ENCODE measurements at places on chromosomes 12 and 14.

- DNase-seq = no peak
Observed at GRCh38 chr12:21884936-21885335, 56.3 kb downstream of the ABCC9 start.

- DNase-seq = peak; percentile 91
Observed at GRCh38 chr12:115341442-115341841, 657.5 kb upstream of the TBX3 start.

DNA sequence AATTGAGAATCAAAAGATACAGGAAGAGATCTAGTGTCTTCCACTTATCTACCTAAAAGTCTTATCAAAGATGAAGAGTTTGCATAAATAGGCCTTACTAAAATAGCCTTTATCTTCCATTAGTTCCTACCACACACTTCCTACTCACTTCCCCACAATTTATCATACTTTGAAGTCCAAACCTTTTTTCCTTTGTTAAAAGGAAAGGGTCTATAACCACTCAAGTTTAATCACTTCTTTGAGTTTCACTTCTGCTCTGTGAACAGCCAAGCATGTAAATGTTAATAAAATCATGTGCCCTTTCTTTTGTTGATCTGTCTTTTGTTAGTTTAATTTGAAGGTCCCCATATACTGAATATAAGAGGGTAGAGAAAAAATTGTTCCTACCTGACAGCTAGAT is 114.5 kb downstream of the PHLDA1 start:
- DNase-seq = no peak

DNA sequence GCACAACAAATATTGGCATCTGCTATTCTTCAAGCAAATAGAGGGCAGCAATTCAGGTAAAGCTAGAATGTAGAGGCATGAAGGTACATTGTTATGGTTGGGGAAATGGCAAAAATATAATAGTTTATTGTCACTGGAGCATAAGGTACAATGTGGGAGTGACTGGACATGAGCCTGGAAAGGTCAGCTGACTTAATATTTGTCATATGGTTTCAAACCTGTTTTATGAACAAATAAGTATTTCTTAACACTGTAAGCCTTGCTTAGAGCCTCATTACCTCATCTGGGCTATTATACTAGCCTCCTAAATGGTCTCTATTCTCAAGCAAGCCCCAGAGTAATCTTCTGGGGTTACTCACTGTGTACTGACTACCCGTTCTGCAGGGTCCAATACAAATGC is 33.7 kb downstream of the FAM177A1 start:
- DNase-seq = no peak

DNA sequence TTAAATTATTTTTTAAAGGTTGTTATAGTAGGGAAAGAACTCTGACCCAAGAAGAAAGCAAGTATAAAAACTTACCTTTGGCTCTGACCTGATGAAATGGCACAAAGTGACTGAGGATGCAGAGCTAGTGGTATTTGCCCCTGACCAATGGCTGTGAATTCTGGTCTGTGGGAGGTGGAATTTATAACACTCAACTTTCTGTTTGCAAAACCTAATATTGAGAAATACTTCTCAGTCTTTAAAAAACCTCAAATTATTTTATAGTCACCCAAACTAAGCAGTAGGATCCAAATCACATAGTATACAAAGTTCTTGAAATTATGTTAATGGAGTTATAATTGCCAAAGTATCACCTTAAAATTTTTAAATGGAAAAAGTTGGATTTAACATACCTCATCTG is at the start of gene EPYC:
TSS of gene EPYC (minus strand) at position 101 of the 400 bp plus-strand sequence. CDS start 2,407 bp downstream, outside the sequence.
- no peak for DNase-seq

- DNase-seq = no peak
Observed at GRCh38 chr12:131900397-131900796, 6.0 kb downstream of the ULK1 start.

GRCh38 chr12:7571257-7571656 is 67.7 kb upstream of the CD163 start:
- no peak for DNase-seq

DNA sequence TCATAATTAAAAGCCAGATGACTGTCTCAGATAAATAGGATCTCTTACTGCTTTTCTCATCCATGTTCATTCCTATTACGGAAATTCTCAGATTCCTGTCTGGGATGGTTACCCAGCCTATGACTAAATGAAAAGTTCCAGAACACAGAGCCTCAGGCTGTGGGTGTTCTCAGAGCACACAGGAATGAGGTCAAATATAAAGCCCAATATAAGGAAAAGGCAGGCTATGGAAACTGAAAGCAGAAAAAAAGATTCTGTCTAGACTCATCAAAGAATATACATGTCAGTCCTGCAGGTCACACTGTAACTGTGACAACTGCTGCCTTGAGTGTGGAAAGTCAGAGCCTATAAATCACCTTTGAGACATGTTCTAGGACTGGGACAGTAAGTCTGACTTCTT is 64.3 kb downstream of the DCAF5 start:
- no peak for DNase-seq

- DNase-seq = no peak
Observed at GRCh38 chr12:39723831-39724230, 104.2 kb upstream of the ABCD2 start.

DNA sequence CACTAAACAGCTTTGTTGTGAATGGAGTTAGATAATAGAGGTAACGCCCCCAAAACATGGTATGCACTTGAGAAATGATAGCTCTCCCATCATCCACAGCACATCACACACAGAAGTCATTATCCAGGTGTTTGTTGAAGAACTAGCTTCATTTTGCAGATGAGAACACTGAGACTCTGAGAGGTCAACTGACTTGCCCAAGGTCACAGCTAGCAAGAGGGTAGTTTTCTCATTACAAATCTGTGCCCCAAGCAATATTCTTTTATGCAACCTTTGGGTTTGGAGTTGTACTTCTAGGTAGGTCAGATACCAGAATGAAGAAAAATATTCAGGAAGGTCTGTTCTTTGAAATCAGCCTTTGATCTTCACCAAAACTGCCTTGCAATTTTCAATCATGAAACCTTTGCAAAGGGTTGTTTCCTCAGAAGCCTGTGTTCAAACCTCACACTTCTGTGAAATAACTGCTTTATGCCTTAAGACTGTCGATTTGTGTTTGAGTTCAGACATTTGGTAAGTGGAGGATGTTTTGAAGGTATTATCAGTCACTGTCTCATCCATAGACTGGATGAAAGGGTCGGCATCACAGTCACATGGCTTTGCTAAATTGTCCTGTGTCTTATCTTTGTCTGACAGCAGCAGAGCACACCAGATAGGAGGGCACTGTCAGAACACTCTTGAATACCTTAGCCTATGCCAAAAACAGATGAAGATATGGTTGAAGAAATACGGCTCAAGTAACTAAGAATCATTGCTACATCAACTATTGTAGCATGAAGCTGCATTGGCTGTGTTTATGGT is 233.2 kb upstream of the BTG1 start:
- DNase-seq = no peak

DNA sequence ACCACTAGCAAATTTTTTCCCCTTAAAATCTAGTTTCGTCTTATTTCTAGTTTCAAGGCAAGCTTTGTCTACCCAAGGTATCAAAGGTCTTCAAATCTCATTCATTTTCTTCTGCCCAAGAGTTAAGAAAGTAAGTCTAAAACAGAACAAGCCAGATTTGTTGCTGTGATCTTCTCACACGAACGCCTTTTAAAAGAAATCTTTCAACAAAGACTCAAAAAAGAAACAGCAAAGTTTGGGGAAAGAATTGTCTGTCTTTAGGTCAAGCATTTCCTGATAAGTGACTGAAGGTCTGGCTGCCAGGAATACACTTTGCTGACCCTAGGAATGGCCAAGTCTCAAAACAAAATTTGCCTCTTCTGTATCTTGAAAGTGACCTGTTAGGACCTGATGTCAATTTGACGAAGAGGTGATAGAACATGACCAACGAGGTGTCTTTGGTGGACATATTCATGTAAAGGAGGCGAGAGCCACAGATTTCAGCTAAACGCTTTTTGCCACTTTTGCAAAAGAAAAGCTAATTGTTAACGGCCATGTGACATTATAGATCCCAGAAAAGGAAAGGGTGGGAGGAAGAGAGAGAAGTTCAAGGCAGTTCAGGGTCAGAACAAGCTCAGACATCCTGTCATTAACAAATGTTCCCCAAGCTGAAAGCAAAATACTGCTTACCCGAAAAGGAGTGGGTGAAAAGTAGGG is 1.7 kb downstream of the CDK17 start:
- DNase-seq = no peak

DNA sequence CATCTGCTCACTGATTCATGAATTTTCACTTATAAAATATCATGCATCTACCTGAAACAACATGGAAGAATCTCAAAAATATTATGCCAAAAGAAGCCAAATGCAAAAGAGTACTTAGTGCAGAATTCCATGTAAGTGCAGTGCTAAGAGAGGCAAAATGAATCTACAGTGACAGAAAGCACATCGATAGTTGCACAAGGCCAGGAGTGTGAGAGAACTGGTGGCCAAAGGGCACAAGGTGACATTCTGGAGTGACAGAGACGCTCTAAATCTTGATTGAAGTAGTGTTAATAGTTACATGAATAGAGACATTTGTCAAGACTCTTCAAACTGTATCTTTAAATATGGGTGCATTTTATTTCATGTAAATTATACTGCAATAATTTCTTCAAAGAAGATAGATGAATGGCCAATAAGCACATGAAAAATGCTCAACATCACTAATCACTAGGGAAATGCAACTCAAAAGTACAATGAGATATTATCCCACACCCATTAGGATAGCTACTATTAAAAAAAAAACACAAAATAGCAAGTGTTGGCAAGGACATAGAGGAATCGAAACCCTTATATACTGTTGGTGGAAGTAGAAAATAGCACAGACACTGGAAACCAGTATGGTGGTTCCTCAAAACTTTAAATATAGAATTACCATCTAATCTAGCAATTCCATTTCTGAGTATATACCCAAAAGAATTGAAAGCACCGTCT is 71.7 kb upstream of the KICS2 start:
- no peak for DNase-seq

- peak; percentile 98 for DNase-seq
Observed at GRCh38 chr14:23301288-23301968, 1.2 kb downstream of the PPP1R3E start.

GRCh38 chr14:55454264-55455002 is 14.0 kb upstream of the TBPL2 start:
- peak; percentile 68 for DNase-seq

GRCh38 chr12:14845350-14845750 is 2.0 kb upstream of the ART4 start:
- peak; percentile 55 for DNase-seq

- DNase-seq = peak; percentile 21
Observed at GRCh38 chr14:59632381-59632780, 55.8 kb upstream of the CCDC175 start.

DNA sequence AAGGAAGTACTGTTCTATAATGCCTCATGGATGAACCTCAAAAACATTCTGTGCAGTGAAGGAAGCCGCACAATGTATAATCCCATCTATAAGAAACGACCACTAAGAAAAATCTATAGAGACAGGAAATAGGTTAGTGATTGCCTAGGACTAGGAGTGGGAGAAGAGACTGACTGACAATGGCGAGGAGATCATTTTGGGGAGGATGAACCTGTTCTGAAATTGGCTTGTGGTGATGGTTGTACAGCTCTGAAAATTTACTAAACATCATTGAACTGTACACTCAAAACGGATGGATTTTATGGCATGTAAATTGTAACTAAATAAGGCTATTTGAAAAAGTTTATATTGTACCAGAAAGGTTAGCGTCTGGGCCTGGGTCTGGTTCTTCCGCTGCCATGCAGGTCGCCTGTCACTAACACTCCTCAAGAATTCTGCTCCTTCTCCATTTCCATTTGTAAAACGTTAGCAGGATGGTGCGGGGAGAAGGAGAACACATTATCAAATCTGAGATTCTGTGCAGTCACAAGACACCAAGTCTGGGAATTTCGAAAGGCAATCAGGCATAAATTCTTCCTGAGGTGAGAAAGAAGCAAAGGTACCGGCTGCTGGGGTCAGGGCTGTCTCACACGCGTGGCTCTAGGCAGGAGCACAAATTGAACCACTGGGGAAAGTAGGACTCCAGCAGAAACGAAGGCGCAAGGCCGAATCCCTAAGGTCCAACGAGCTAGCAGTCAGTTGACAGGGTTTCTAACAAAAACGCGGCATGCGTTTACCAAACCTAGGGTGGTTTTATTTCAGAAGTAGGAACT is 845 bp upstream of the COCH start:
- DNase-seq = no peak

DNA sequence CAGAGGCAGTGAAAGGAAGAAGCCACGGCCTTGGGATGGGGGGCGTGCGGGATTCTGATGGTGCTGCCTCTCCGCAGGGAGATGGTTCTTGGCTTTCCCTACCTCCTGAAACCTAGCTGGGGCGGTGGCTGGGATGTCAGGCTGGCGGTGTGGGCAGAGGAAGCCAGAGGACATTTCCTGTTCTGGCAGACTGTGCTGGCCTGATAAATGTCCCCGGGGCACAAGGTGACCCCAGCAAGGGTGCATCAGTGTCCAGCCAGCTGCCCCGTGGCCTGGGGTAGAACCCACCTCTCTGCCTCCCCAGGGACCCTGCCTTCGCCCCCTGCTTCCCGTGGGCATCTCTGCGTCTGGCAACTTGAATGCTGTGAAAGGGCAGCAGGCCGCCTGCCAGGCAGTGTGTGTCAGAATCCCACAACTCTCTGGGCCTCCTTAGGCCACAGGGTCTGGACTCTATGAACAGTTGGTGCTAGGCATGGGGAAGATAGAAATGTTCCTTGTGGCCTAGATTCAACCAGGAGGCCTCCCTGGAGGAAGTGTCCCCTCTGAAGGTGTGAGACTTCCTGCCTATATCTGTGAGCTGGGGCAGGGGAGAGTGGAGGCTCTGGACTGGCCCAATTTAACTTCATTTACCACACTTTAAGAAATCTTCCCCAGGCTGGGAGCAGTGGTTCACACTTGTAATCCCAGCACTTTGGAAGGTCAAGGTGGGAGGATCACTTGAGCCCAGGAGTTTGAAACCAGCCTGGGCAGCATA is 4.9 kb downstream of the SH2B3 start:
- no peak for DNase-seq

DNA sequence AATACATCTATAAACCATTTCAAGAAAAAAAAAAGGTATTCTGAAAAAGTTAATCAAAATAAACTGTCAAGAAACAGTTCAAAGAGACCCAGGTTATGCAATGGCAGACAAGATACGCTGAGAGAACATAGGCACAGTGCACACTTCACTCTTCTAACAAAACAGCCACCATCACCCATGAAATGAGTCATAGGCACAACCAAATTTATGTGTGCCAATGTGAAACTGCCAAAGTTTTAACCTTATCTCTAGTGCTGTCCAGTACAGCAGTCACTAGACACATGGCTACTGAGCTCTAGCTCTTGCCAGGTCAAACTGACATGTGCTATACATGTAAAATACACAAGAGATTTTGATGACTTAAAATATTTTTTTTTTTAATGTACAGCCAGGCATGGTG is 1.4 kb downstream of the CEP128 start:
- DNase-seq = no peak

GRCh38 chr14:69684461-69685217 is 73.2 kb downstream of the SUSD6 start:
- no peak for DNase-seq

- no peak for DNase-seq
Observed at GRCh38 chr12:44649693-44650092, 226.4 kb downstream of the NELL2 start.

DNA sequence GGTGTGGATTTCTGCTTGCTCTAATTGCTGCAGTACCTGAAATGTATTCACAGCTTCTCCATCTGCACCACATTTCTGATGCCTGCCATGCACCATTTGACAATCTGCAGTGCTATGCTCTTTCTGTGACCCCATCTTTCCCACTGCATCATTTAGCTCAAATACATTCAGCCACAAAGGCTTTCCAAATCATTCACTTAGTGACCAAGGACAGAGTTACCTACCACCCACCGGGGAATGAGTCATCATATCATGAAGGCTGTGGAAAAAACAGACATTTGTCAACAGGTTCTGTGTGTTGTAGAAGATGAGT is 465.5 kb upstream of the ATP2B1 start:
- DNase-seq = no peak
